ENCODE measurements at places on chromosomes 3 and 15.

DNA sequence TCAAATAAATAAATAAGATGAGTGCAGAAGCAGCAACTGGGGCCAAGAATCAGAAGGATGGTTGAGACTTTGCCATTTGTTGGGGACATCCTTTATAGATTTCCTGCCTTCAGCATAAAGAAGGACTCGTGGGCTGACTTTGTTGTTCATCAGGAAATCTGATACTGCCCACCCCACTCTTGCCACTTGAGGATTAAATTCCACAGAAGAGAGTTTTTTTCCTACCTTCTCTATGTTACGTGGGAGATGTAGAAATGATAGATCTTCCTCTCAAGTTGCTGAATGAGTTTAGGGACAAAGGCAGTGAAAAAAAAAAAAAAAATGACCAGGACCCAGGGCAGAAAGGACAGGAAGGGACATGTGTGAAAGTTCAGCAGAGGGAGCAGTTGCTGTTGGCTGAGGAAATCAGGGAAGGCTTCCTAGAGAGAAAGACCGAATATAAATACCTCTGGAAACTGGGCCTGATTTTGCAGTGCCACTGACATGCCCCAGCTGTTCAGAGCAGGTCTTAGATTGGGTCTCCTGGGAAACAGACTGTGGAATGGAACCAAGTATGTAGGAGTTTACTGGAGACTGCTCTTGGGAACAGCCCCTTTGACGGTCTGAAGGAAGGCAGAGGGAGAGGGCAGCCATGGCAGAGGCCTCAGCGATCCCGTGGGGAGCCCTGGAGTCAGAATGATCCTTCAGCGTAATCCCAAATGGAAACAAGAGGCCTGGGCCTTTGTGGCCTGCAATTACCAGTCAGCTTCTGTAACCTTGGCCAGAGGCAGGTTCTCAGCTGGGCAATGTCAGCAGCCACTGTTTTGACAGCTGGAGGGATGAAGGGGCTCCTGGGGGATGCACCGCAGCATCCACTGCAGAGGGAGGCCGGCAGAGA is 50.9 kb downstream of the C3orf20 start:
- peaks cover 9% of the 10 kb centered on the region for H3K4me1 ChIP-seq
- H3K27ac ChIP-seq = peak overlapping the region; percentile 32
- H3K36me3 ChIP-seq = no peaks in the 10 kb centered on the region
- no peaks in the 10 kb centered on the region for H3K27me3 ChIP-seq
- DNase-seq = no peak

DNA sequence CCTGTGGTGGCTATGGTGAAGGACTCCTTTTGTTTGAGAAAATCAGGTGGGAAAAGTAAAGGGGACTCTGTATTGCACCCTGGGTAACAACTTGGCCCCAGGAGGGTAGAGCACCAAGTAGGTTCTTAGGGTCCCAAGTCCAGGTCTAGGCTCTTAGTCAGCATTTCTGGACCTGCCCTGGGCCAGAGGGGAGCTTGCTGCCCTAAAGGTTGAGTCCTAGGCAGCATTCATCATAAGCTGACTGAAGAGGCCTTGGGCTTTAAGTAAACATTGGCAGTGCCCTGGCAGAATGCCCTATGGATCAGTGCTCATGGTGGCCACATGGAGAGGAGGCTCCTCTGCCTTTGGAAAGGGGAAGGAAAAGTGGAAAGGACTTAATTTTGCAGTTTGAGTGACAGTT is 268.5 kb upstream of the CTNNB1 start:
- H3K27ac ChIP-seq = no peak overlapping the region
- H3K4me3 ChIP-seq = no peak overlapping the region
- no peaks in the 10 kb centered on the region for H3K4me1 ChIP-seq
- no peaks in the 10 kb centered on the region for H3K27me3 ChIP-seq

DNA sequence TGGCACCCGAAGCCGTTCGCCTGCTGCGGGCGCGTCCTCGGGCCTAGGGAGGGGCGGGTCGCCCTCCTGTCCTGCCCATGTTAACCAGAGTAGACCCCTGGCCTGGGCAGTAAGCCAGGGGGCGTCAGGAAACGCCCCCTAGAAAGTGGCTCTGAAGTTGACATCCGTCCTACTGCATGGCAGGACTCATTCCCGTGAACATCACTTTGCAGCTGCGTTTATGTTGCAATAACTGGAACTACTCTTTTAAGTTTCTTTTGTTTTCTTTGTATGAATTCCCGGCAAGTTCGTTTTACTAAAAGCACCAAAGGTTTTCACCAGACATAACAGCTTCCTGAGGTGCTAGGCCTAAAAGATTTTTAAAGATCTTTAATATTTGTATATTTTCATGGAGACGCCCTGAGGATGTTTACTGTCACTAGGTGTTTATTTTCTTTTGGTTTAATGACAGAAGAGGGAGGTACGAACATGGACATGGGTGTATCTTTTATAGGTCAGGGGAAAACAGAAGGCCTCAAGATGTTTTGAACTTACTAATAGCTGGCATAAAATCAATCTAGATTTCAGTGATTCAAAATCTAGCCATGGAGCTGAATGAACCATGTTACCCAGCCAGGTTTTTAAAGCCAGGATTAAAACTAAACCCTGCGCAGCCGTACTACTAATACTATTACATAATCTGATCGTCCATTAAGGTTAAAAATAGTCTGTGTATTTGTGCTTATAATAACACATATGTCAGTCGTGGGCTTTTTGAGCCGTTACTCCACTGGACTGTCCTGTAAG is 1.0 kb downstream of the C15orf61 start:
- peaks cover 22% of the 10 kb centered on the region for H3K4me1 ChIP-seq
- H3K4me3 ChIP-seq = peak overlapping the region; percentile 87

- no peaks in the 10 kb centered on the region for H3K36me3 ChIP-seq
- H3K4me1 ChIP-seq = no peaks in the 10 kb centered on the region
- DNase-seq = no peak
- no peak overlapping the region for H3K4me3 ChIP-seq
- no peaks in the 10 kb centered on the region for H3K27me3 ChIP-seq
- no peak overlapping the region for H3K27ac ChIP-seq
Observed at GRCh38 chr3:156016902-156017301, 103.5 kb upstream of the KCNAB1 start.

GRCh38 chr15:85706779-85707518 is 87.8 kb downstream of the KLHL25 start:
- peak overlapping the region; percentile 24 for H3K4me3 ChIP-seq
- peak overlapping the region; percentile 73 for H3K27ac ChIP-seq
- no peak for DNase-seq
- peaks cover 50% of the 10 kb centered on the region for H3K36me3 ChIP-seq
- no peaks in the 10 kb centered on the region for H3K27me3 ChIP-seq
- H3K4me1 ChIP-seq = peaks cover 65% of the 10 kb centered on the region

DNA sequence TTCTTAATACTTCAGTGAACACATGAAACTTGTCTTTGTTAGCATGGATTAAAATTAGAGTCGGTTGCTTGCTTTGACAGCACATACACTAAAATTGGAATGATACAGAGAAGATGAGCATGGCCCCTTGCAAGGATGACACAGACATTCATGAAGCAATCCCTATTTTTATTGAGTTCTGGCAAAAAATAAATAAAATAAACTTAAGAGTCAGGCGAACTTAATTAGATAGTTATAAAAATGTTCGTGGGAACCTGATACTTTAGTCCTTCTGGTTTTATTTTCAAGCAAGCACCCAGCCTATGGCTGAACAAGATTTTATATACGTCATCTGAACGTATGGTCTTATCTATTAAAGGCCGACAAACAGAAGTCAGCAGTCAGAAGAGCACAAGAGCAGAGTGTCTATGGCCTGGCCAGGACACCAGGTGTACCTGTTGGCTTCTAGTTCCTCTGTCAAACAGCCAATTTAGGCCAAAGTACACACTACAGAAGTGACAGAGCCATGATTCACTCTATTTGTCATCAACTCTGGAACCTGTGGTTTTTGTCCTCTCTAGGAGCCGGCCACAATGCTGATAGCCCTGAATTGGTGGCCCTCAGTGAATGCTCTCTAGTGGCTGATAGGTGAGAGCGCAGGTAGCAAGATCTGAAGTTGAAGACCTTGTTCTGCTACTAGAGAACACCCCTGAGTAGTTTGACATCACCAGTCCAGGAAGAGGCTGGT is 64.3 kb downstream of the LEO1 start:
- H3K27ac ChIP-seq = no peak overlapping the region
- no peaks in the 10 kb centered on the region for H3K27me3 ChIP-seq
- no peak overlapping the region for H3K4me3 ChIP-seq
- DNase-seq = no peak
- H3K36me3 ChIP-seq = peaks cover 90% of the 10 kb centered on the region

- H3K27ac ChIP-seq = no peak overlapping the region
- no peaks in the 10 kb centered on the region for H3K36me3 ChIP-seq
- no peak overlapping the region for H3K4me3 ChIP-seq
- no peaks in the 10 kb centered on the region for H3K4me1 ChIP-seq
- peak; percentile 35 for DNase-seq
Observed at GRCh38 chr3:13470894-13471574, 9.1 kb upstream of the HDAC11 start.

DNA sequence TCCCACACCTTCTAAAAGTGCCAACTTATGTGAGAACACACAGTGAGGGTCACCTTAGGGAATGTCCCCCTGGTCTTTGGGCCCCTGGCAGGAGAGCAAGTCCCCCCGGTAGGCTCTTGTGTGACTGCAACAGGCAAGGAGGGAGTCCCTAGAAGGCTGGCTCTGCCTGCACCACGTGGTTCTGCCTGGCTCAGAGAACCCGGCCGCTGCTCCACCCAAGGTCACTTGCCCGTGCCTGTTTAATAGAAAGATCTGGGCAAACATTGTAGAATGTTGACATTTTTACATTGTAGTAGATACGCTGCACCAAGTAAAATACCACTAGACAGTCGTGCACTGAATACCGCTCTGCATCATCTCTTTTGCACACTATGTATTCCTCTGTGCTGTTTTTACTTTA is 21.9 kb downstream of the GABRA5 start:
- no peak overlapping the region for H3K27ac ChIP-seq
- H3K36me3 ChIP-seq = no peaks in the 10 kb centered on the region
- no peak overlapping the region for H3K4me3 ChIP-seq
- peaks cover 4% of the 10 kb centered on the region for H3K4me1 ChIP-seq
- DNase-seq = no peak
- H3K27me3 ChIP-seq = peaks cover 11% of the 10 kb centered on the region

DNA sequence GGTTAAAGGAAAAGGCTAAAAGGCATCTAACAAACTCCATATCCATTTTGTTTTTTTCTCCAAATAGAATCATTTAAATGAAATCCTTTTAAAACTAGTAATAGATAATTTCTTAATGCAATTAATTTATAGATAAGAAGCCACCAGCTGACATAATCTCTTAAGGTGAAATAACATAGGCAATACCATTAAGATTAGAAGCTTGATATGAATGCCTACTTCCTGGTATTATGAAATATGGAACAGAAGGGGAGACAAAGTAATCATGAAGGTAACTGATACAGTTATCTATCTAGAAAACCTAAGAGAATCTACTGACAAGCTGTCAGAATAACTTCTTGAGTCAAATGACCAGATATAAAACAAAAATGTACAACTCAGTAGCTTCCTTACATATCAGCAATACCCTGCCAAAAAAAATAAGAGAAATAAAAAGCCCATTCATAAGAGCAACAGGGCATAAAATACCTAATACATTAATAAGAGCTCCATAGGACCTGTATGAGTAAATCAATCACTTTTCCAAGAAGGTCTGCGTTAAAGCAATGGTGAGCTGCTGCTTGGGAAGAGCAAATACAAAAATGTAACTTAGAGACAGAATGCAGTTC is 10.7 kb downstream of the EHD4 start:
- H3K4me1 ChIP-seq = peaks cover 26% of the 10 kb centered on the region
- H3K27ac ChIP-seq = no peak overlapping the region
- DNase-seq = no peak
- H3K4me3 ChIP-seq = no peak overlapping the region
- no peaks in the 10 kb centered on the region for H3K27me3 ChIP-seq
- no peaks in the 10 kb centered on the region for H3K36me3 ChIP-seq

GRCh38 chr15:39845582-39845981 is 62.9 kb upstream of the FSIP1 start:
- no peaks in the 10 kb centered on the region for H3K4me1 ChIP-seq
- no peaks in the 10 kb centered on the region for H3K36me3 ChIP-seq
- no peaks in the 10 kb centered on the region for H3K27me3 ChIP-seq
- no peak overlapping the region for H3K27ac ChIP-seq
- no peak for DNase-seq

- no peak overlapping the region for H3K27ac ChIP-seq
- DNase-seq = no peak
- no peak overlapping the region for H3K4me3 ChIP-seq
- H3K36me3 ChIP-seq = no peaks in the 10 kb centered on the region
- H3K4me1 ChIP-seq = no peaks in the 10 kb centered on the region
Observed at GRCh38 chr15:73870700-73871408, 2.5 kb upstream of the TBC1D21 start.

- H3K4me1 ChIP-seq = peaks cover 16% of the 10 kb centered on the region
- H3K27me3 ChIP-seq = peaks cover 5% of the 10 kb centered on the region
- no peak for DNase-seq
- H3K4me3 ChIP-seq = peak overlapping the region; percentile 4
- no peaks in the 10 kb centered on the region for H3K36me3 ChIP-seq
Observed at GRCh38 chr3:195803289-195803908, 8.3 kb downstream of the MUC4 start.

- H3K4me3 ChIP-seq = peak overlapping the region; percentile 50
- DNase-seq = peak; percentile 98
- no peaks in the 10 kb centered on the region for H3K27me3 ChIP-seq
- H3K4me1 ChIP-seq = peaks cover 54% of the 10 kb centered on the region
- H3K36me3 ChIP-seq = peaks cover 27% of the 10 kb centered on the region
Observed at GRCh38 chr3:4986782-4987537, 7.7 kb downstream of the BHLHE40 start.

- no peak for DNase-seq
- H3K4me3 ChIP-seq = no peak overlapping the region
- no peaks in the 10 kb centered on the region for H3K27me3 ChIP-seq
- peaks cover 70% of the 10 kb centered on the region for H3K36me3 ChIP-seq
- no peak overlapping the region for H3K27ac ChIP-seq
Observed at GRCh38 chr15:40992241-40992741, 39.0 kb downstream of the CHAC1 start.

Measured in upper lobe of right lung (tissue), 1 donor.